SK-N-SH (cell line): ENCODE measurements at places on chromosomes 4 and X.

- peak; percentile 17 for DNase-seq
Measured at GRCh38 chr4:67746797-67747495, 7.2 kb downstream of the GNRHR start.

- DNase-seq: no peak
Measured at GRCh38 chr4:7739918-7740865, 199.5 kb downstream of the AFAP1 start.

- no peak for DNase-seq
Measured at GRCh38 chrX:99192421-99192820, 1217.7 kb downstream of the PCDH19 start.

- no peak for DNase-seq
Measured at GRCh38 chrX:30521440-30522182, 56.0 kb downstream of the TASL start.

- DNase-seq: no peak
Measured at GRCh38 chr4:140662082-140662869, 93.5 kb upstream of the UCP1 start.

GRCh38 chr4:25351777-25352416 is 25.2 kb upstream of the ANAPC4 start:
- no peak for DNase-seq

DNA sequence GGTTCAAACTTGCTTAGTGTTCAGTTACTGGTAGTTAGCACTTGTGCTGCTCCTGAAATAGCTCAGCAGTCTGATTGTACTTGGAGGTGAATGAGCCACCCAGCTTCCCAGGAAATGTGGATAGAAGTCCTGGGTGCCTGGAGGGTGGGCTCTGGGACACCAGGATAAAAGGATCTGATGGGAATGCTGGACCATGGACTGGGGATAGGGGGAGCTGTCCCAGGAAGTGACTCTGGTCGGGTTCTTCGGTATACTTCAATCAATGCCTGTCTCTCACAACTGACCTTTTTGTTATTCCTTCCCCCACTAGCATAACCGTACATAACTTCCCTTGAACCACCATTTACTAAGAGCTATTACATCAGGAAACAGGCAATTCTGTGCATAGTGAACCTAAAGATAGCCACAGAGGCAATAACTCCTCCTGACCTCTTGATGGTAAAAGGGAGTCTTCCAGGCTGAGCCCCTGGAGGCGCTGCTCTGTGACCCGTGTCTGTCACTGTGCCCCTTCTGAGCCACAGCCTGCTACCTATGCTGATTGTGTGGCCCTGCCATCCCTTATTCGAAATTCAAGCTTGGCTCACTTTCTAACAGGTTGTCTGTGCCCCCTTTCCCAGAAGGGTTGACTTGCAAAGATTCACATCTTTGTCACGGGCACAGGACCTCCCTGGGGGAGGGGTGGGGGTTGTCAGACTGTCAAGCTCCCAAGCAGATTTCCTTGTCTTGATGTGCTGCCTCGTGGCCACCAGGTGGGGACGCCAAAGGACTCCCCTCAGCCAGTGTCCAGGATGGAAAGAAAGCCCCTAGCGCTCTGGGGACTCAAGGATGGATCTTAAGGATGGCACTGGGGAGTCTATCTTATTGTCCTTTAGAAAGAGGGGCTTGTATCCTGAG is 24.5 kb upstream of the WDR1 start:
- DNase-seq: no peak

- DNase-seq: no peak
Measured at GRCh38 chrX:1425381-1425780, 27.3 kb downstream of the ASMTL start.

DNA sequence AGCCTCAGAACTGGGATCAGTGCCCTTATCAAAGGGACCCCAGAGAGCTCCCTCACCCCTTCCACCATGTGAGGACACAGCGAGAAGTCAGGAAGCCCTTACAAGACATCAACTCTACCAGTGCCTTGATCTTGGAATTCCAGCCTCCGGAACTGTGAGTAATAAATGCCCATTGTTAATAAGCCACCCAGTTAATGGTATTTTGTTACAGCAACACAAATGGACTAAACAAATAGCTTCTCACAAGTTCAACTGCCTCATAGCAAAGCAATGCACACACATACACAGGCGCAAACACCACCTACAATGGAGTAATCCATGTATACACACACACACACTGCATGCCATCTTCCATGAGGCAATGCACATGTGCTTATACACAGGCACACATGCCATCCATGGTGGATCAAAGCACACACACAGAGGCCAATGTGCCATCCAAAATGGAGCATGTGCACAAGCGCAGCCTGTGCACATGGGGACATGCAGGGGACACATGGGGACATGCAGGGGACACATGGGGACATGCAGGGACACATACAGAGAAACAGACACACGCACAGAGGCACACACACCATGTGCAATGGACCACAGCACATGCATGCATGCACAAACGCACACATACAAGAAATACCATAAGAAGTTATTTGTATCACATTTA is 137.6 kb upstream of the TBL1X start:
- DNase-seq: no peak

GRCh38 chr4:11878241-11878640 is 449.5 kb upstream of the HS3ST1 start:
- no peak for DNase-seq

DNA sequence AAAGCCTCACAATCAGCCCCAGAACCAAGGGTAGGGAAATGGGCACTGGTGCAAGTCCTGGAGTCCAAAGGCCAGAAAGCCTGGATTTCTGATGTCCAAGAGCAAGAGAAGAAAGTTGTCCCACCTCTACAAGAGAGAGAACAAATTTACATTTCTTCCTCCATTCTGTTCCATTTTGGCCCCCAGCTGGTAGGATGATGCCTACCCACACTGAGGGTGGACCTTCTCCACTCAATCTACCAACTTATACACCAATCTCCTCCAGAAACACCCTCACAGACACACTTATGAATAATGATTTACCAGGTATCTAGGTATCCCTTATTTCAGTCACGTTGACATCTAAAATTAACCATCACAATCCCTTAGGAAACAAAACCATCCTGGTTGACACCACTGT is 367.8 kb upstream of the GRIA3 start:
- DNase-seq: no peak

DNA sequence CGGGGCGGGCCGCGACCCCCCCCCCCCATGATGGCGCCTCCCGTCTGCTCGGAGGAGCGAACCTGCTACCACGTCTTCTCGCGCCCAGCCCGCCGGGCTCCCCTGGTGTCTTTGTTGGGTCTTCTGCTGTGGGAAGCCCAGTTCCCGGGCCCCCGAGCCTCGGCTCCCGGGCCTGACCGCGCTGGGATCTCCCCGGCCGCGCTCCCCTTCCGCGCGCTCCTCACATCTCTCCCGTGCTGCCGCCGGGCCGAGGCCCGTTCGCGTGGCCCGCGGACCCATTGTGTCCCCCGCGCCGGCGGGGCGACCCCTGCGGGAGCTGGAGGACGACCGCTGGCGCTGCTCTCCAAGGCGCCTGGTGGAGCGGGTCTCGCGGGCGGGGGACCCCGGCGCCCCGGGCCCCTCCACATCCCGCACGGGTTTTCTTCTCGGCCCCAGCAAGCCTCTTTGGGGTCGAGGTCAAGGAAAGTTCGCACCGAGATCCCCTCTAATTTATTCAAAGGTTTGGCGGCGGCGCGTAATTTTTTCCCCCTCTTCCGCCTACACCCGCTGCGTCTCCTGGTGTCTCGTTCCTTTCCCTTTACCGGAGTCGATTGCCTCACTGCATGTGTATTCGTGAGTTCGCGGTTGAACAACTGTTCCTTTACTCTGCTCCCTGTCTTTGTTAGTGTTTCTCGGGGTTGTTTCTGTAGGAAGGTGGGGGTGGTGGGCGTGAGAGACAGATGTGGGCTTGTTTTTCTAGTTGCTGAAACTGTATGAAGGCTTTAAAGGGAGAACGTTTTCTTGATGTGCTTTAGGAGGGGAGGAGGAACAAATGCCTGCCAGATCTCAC is 770 bp downstream of the SMAD1 start:
- peak; percentile 78 for DNase-seq

DNA sequence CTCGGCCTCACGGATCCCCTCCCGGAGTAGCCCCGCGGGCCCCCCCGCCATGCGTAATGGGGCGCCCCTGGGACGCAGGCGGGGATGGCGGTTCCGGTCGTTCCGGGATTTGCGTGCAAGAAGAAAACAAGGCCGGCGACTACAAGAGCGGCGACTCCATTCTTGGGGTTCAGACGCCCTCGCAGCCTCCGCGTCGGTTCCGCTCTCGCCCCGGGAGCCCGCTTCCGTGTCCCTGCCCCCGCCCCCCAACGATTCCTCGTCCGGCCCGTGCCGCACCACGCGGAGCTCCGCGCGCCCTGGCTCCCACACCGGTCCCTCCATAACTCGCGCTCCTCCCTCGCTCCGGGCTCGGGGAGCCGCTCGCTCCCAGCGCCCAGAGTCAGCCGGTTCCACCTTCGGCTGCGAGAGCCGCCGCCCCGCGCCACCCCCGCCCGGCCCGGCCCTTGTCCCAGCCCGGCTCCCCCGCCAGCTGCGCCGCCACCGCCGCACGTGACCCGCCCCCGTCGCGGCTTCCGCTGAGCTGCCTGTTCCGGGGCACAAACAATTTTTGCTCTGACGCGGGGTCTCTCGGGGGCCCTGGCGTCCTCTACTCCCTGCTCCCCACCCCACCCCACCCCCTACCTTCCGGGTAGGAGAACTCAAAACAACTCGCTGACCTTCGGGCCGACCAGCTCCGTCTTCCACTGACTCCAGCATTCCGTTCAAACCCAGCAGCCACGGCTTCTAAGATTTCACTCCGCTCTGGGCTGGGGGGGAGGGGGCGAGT is 78.8 kb upstream of the BCOR start:
- DNase-seq: peak; percentile 74

DNA sequence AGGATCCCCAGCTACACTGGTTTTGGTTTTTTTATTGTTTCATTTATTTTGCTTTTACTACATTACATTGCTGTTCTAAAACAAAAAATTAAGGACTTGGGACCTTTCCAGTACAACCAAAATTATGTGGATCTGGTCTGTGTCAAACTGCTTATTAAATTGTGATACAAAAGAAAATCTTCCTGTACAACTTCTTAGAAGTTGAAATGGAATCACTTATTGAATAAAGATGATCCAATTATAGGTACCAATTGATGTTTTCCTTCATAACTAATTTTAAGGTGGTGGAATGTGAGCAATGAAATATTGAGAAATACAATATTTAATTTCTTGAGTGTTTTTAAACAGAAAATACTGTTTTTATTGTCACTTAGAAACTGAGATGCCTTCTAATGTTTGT is 67.3 kb downstream of the C4orf46 start:
- DNase-seq: no peak

DNA sequence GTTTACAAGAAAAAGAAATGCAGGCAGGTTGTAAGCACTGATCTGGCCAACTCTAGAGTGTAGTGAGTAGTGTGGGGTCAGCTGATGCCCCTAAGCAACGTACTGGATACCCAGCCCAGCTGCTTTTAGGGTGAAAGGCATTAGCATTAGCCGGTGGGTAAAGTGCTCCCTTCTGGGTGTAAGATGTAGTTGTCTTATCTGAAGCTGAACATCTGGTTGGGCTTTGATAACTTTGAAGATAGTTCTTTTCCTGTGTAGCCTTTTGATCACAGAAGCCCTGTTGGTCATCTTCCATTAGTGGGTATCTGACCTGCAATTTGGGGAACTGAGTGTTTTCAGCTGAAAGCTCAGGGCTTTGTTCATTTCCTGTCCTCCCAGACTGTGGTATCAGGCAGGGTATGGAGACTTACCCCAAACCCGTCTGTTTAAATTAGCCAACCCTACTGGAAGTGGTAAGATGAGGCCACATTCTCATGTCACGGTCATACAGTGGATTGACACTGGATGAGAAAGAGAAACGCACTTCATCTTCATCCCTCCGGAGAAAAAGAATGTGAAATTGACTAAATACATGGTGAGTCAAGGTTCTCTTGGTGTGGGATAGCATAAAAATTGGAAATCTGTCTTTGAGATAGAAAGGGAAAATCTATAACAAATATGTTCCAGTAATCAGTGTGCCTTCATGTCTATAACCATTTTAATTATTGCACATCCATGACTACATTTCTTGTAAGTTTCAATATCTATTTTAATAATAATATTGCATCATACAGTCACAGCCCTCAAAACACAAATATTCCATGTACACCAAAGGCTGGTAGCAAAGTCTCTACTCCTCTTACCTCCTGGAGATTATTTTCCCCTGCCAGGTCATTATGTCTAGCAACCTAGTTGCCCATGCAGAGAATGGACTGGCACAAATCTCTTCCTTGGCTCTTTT is 8.7 kb downstream of the RHOH start:
- no peak for DNase-seq

DNA sequence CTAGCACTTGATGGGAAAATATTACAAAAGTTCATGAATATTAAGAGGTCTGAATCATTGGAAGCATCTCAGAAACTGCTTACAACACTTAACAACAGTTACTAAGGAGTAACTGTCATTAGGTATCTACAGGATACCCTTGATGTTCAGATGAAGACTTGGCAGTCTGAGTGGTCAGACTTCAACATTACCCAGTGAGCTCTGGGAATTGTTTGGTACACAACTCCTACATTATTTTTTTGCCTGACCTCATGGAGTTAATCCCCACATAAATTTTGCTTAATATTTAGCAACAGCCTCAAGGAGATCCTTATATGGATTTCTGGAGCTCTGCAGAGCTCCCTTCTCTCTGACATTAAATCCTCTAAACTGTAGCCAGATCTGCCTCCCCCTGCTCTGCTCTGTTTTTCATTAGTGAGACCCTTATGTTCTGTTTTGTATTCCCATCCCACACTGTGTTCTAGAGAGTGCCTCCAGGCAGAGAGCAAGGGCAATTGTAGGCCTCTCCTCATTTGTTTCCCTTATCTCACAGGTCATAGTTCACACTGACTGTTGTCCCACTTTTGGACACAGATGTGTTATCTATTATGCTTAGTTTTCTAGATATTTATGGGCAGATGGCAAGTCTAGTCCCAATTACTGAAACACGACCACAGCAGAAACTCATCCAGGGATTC is 368.8 kb downstream of the GASK1B start:
- peak; percentile 39 for DNase-seq

GRCh38 chr4:37101686-37102085 is 142.9 kb upstream of the NWD2 start:
- DNase-seq: no peak
